Stimulated activated CD8-positive, alpha-beta memory T cell treated with anti-CD3 and anti-CD28 coated beads, Interleukin-12 subunit alpha, Interleukin-12 subunit beta, amount 100 ng/mL, for 1 hour (primary cell): ENCODE measurements at places on chromosomes 3 and 15.

DNA sequence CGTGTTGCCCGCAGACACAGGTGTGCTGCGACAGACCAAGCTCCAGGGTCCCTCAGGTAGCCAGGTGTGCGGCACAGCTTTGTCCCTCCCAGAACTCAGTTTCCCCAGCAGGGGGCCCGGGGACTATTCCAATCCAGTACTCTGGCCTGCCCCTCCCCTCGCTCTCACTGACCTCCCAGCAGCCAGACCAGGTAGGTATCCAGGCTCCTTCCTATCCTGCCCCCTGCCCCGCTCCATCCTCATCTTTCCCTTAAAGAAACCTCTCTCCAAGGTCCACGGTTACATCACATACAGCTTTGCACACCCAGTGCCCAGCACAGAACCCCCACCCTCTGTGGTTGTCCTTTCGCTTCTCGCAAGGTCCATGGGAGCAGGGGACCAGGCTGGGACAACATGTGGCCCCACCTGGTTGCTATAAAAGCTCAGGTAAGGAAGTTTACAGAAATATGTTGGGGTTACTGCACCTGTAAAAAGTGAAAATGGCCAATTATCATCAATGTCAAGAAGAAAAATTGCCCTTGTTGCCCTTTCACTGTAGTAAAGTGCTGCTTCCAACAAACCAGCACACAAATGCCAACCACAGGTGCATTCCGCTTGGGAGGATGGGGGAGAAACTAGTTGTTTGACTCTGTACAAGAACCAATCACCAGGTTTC is 7.3 kb upstream of the CYP11A1 start:
- DNase-seq, result no peak

DNA sequence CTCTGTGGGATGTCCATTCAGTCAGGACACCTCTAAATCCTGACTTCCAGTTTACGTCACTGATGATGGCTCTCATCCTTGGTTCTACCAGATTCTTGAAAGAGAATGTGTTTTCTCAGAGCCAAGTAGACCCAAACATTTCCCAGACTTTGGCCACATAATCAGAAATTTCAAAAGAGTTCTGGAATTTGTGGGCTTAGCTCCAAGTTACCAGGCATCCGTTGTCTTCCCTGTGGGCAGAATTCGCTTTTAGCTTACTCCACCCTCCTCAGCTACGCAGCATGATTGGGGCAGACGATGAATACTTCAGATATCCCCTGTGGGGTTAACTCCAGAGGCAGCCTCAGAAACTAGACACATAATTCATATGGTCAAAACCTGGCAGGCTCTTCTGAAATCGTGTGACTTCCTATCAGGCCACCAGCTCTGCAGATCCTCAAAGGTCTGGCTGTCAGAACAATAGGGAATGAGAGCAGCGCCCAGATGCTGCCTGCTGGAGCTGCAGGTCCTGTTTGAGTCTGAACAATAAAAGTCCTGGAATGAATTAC is 30.6 kb downstream of the CRTC3 start:
- DNase-seq, result no peak

DNA sequence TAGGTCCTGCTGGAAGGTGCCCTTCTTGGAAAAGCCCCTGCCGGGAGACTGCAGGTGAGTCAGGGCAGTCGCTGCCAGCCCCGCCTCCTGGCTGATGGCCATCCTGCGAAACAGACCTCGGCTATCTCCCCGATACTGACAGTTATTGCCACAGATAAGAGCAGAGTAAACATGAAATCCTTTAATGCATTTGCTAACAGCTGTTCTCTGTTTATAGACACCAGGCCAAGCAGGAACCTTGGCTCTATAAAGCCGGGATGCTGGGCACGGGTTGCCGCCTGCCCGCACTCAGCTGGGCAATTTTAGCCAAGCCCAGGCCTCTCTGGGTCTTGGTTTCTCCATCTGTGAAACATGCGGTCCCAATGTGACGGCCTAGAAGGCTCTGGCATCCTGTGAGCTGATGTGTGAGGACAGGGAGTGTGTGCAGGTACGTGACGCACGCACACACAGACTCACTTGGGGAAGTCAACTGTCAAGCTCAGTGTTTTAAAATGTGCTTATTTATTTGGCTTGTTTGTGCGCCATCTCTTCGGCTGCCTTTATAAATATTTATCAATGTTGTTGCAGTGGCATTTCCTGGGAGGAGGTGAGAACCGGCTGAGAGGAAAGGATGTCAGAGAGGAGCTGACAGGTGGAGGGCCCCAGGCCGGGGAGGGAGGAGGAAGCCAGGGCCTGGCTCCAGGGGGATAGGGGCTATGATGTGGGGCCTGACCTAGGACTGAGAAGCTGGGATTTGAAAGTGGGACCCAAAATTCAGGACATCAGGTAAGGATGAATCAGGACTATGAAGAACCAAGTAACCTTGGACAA is 50.8 kb upstream of the PRR23E start:
- DNase-seq, result no peak

DNA sequence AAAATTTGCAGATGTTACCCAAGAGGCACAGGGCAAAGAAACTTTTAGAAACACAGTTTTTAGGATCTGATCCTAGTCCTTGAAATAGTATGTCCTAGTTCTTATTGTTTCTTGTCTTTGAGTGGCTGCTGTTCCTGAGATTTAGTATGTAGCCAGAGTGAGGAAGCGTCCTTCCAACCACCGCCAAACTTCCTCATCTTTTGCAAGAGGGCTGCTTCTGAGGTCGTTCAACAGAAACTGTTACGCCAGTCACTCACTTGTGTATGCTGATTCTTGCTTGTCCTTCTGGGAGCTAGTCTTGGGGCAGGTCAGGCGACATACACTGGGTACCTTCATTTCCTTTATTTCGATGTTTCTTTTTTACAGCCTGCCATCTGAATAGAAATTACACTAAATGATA is 577.3 kb upstream of the ZNF717 start:
- no peak for DNase-seq

DNA sequence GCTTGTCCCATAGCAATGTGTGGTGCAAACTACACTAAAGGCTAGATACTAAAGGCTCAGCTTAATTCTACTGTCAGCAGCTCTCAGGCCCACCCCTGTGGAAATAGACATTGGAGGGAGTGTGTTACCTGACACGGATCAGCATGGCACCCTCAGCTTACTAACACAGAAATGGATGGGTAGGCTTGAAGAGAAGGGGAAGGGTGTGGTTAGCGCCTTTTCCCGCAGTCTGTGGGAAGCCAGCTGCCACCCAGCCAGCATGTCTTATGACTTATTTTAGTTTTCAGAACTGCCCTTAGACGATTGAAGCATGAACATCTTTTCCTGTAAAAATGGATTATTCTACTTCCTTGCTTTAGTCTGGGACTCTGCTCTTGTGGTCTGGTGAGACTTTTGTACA is 25.8 kb upstream of the ADPGK start:
- DNase-seq, result no peak

DNA sequence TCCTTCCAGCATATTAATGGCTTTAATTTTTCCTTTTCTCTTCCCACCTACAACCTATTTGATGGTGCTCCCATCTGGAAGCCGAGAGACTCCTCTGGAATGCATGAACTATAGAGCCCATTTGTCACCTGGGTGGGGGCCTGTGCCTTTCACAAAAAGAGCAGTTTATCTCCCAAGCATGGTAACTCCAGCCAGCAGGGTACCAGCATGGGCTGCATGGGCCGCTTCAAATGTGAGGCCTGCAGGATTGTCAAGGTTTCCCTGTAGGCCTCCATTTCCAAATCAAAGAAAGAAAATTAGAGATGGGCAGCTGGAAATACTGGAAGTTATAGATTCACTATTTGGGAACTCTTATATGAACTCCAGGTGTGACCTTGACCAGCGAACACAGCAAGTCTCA is 50.7 kb upstream of the SKOR1 start:
- no peak for DNase-seq

GRCh38 chr3:145429546-145429945 is 731.4 kb downstream of the PLOD2 start:
- DNase-seq, result no peak

- DNase-seq, result no peak
Observed at GRCh38 chr15:42069025-42069424, 25.3 kb downstream of the PLA2G4D start.

DNA sequence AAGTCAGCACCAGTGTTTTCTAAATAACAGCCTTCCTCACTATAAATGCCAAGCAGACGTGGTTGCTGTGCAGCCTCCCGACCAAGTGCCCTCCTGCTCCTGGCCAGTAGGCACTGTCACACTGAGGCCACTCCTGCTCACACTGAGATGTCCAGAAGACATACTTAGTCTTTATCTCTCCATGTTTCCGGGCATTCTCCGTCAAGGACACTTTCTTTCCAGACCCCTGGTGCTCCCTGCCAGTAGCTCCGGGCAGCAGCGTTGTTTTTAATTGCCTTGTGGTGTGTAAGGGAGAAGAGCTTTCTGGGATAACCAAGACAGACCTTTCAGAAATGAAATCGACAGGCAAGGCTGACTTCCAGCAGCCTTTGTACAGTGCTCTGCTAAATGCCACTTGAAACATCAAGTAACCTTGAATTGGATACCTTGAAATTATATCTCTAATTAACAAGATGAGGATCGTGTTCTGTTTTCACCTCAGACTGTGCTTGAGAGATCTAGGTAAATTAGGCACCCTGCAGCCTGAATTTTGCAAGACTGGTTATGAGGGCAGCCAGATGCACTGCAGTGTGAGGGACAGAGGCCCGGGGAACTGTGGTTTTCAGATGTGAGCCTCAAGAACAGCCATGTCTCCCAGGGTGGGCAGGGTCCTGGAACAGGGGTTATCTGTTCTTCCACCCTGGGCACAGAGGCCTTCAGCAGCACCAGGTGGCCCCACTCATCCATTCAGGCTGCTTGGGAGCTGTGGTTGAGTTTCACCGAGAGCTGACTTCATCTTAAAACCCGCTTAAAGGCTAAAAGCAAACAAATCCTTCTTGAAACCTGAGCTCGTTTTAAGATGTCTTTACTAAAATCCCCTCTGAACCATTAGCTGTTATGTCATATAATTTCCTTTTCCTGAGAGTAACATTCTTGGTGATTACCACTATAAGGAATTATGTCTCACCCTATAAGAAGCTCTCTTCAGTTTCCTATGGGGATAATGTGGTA is 105.5 kb upstream of the IL12A start:
- no peak for DNase-seq

- DNase-seq, result no peak
Observed at GRCh38 chr3:144923046-144923775, 951.6 kb downstream of the DIPK2A start.

DNA sequence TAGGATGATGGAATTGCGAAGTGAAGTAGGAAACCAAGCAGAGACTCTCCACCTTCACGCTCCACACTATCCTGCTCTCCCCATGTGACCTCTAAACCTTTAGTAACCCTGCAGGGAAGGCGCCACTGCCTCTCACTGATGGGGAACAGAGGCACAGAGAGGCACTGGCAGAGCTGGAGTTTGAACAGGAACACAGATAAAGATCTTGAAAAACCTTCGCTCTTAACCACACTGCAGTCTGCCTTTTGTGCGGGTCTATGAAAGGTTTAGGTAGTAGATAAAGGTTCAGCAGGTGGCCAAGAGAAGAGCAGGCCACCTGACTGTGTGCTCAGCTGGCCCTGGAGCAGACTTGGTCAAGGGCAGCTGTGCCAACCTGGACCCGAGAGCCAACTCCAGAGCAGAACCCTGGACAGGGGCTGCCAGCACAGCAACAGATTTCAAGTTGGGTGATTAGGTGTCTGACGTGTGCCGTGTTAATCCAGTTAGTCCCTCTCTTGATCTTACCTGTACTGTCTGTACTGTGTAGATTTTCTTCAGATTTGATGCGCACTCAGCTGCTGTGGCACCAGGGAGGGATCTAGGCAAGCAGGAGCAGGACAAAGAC is 15.2 kb downstream of the EIF4E3 start:
- no peak for DNase-seq

- no peak for DNase-seq
Observed at GRCh38 chr15:70669006-70669602, 94.3 kb downstream of the UACA start.

DNA sequence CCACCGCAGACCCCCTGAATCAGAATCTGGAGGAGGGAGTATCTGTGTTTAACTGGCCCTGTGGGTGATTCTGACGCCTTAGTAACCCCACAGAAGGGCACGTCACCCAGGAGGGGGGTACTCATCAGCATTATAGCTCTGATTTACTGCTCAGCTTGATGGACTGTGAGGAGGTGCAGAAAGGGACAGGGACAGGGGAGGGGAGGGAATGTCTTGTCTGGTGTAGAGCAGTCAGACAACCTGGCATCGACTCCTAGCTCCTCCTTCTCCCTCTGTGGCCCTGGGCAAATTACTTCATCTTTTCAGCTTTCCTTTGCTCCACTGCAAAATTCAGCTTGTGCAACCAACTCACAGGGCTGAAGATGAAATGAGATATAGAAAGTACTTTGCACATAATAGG is 42.3 kb upstream of the GLCE start:
- no peak for DNase-seq

DNA sequence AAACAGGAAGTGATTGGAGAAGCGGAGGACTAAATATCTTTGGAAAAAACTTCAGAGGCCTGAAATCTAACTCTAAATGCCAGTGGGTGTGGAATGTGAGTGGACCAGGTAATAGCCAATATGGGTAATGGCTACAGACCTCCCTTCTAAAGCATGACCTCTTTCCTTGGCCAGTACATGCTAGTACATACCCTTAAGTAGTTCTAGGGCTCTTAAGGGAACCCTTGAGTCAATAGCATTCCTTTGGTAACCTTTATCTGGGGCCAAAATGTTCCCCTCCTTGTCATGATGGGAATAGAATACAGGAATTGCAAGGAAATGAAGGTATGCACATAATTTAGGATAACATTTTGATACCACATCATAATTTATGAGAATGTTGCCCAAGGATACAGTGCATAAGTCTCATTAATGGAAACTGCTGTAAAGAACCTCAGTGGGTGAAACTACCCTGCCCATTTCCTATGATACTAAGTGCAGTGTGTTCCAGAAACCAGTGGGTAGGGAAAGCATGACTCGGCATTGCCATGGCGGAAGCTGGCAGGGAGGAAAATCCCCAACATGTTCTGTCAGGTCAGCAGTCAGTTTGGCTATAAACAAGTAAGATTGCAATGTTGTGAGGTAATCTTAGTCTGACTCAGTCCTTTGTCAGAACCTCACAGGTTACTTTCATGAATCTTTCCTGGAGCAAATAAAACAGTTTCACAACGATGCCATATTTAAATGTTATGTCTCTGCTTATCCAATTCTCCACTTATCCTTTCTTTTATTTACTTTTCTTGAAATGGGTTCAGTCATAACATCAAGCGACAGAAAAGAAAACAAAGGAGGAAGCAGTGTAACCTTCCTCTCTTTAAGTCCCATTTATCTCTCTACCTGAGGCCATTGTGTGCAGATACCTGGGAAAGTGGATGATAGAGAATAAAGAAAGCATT is 23.5 kb upstream of the RAP2B start:
- DNase-seq, result no peak

DNA sequence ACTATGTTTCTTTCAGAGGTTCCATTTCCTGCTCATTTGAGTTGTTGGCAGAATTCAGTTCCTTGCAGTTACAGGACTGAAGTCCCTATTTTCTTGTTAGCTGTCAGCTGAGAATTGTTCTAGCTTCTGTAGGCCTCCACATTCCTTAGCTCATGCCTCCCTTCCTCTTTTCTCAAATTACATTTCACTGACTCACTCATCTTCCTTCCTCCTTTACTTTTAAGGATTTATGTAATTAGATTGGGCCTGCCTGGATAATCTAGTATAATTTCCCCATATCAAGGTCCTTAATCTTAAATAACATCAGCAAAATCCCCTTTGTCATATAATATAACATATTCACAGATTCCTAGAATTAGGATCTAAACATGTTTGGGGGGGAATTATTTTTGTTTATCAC is 40.6 kb upstream of the RBMS3 start:
- DNase-seq, result no peak

- DNase-seq, result no peak
Observed at GRCh38 chr15:68305420-68305871, 27.9 kb downstream of the FEM1B start.

GRCh38 chr3:195416795-195417194 is 26.0 kb downstream of the ACAP2 start:
- no peak for DNase-seq
